Substantia nigra (tissue), 51 donors: ENCODE measurements at places on chromosomes 13 and 19.
A peak's percentile ranks its signal among the peaks of the same experiment; 100 is the strongest.

DNA sequence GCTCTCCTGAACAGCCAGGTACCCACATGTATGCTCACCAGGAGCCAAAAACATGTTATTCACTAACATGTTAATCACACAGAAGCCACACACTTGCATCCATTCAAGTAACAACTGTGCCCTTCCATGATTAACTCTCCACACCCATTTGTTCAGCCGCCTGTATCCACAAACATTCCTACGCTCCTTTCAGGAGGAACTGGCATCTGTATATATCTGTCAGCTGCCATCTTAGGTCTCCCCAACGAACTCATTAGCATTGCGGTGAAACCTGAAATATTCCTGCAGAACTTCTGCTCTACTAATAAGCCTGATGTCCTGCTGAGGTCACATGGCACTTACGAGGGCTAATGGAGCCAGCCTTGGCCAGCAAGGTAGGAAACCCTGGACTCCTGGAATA is 33.0 kb downstream of the OLFM2 start:
- DNase-seq: no peak

- DNase-seq: no peak
Measured at GRCh38 chr19:38632476-38633213, 13.7 kb downstream of the EIF3K start.

GRCh38 chr19:30227661-30228112 is 144.5 kb upstream of the ZNF536 start:
- peak; percentile 62 for DNase-seq

- no peak for DNase-seq
Measured at GRCh38 chr19:6067975-6068374, 42.3 kb downstream of the RFX2 start.

- DNase-seq: no peak
Measured at GRCh38 chr13:28147495-28147894, 9.2 kb downstream of the PAN3 start.

DNA sequence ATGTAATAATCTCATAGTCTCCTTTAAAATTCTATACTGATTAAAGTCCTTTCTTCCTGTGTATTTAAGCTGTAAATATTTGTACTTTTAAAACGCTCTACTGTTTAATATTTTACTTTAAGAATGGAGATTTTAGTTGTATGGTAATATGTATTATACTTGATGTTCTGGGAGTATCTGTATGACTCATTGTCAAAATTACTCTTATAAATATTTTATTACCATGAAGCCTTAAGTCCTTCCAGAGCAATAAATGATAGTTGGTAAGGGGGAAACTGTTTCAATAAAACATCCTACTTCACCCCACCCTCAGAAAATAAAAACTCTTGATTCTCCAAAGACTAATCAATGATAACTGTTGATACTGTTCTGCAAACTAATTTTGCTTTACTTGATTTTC is 6.4 kb downstream of the PCDH9 start:
- DNase-seq: no peak

DNA sequence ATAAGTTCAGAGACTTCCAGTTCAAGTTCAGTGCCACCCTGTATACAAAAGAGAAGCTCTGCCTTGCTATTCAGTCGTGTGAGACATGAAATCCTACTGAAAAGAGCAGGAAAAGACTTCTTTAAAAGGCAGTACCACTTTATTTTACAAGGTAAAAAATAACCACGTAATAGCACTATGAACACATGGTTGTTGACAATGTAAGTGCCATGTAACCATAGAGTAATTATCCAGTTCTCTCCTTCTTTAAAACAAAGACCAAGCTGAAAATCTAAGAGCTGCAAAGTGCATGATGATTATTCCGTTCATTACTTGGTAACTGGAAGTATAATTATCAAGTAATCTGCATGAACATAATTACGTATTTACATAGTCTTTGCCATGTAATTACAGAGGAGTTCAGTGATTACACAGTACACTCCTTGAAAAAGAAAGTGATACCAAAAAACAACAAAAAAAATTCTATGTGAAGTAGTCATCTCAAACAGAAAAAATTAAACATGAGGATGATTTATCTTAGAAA is 288.7 kb downstream of the EFNB2 start:
- no peak for DNase-seq

- no peak for DNase-seq
Measured at GRCh38 chr13:59846845-59847620, 316.7 kb downstream of the DIAPH3 start.

GRCh38 chr13:44969551-44970484 is 19.5 kb downstream of the NUFIP1 start:
- DNase-seq: no peak

- DNase-seq: no peak
Measured at GRCh38 chr13:48840366-48840765, 135.3 kb upstream of the FNDC3A start.

GRCh38 chr13:109333893-109334651 is 452.3 kb downstream of the IRS2 start:
- no peak for DNase-seq

DNA sequence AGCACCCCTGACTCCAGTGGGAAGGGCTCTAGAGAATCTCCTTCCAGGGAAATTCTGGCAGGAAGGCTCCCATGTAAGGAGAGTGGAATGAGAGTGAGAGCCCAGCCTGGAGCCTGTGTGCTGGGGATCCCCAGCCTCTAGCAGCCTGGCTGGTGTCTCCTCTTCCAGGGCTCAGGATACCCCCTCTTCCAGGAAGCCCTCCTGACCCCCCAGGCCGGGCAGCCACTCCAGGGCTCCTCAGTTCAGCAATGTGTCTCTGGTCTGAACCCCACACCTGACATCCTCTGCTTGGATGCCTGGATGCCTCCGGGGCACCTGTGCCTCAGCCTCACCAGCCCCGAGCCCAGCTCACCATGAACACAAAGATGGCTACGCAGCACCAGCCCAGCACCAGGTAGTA is 3.0 kb downstream of the C19orf33 start:
- DNase-seq: no peak

DNA sequence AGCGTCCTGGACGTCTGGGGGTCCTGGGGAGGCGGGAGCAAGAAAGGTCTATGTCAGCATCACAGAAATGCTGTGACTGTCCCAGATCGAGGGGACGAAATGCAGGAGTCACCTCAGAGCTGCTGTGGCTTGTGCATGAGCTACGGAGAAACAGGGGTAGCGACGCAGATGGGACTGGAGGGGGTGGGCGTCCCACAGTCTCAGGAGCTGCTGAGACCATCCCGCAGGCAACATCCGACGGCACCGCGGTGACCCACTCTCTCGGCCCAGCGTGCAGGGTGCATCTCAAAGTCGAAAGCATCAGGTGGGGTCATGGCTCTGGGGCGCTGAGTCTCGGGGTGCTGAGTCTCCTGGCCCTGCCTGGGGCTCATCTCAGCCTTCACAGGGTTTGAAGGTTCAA is 37.4 kb upstream of the C13orf46 start:
- DNase-seq: no peak

GRCh38 chr13:100184095-100184494 is 95.2 kb downstream of the PCCA start:
- no peak for DNase-seq

GRCh38 chr13:113140677-113141600 is 17.5 kb upstream of the PROZ start:
- DNase-seq: no peak

- DNase-seq: no peak
Measured at GRCh38 chr13:43983373-43983772, 103.7 kb downstream of the LACC1 start.

DNA sequence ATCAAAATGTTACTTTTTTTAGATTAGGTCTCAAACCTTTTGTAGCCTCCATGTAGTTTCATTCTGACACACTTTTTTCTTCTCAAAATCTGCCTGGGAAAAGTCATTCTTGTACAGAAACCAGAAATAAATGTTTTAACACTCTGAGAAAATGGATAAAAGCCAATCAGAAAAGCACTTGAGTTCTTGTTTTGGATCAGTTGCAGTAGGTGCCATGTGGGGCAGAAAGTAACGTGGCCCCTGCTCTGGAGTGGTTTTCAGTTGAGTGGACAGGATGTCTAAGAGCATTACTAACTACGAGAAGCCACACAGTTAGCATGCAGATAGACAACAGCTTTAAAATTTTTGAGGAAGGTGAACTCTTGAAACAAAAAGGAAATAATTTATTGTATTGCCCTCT is 19.1 kb downstream of the GPR183 start:
- no peak for DNase-seq

DNA sequence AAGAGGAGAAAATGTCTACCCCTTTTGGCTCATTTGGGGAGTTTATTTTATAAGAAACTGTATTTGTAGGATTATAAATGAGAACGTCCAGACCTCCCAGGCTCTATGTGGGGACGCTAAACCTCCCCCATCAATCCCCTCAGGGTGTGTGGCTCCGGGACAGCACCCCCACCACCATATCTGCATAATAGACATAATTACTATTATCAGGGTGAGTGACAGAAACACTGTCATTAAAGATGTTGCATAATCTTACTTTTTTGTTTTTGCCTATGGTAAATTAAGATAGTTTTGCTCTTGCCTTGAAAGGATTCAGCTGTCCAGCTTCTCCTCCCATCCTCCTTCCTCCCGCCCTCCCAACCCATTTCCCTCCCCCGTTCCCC is 93.3 kb downstream of the NUFIP1 start:
- DNase-seq: no peak

DNA sequence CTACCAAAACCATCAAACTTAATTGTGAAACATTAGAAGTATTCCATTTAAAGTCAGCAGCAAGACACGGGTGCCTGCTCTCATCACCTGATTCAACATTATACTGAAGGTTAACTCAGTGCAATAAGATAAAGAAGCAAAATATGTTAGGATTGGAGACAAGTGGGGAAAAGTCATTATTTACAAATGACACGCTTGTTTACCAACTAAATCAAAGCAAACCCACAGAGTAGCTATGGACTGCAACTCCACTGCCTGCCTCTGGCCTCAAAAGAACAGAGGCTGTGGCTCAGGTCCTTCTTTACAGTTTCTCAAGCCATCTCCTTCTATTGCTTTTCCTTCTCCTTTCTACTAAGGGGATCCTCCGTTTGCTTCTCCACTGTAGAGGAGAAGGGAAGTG is 21.0 kb upstream of the ATP12A start:
- DNase-seq: no peak

DNA sequence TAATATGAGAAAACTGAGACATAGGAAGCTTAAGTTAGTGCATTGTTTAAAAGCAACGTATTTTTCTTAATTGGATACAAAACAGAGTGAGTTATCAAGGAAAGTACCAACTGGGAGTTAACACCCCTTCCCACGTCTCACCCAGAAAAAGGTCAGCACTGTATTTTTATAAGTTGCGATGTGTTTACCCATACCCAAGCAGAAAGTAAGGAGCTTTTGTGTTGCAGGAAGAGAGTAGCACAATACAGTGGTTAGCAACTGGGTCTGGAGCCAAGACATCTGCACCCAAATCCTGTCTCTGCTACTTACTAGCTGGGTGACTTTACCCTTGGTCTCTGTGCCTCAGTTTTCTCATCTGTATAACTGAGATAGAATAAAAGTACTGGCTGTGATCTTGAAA is 34.3 kb downstream of the FAM216B start:
- DNase-seq: no peak

DNA sequence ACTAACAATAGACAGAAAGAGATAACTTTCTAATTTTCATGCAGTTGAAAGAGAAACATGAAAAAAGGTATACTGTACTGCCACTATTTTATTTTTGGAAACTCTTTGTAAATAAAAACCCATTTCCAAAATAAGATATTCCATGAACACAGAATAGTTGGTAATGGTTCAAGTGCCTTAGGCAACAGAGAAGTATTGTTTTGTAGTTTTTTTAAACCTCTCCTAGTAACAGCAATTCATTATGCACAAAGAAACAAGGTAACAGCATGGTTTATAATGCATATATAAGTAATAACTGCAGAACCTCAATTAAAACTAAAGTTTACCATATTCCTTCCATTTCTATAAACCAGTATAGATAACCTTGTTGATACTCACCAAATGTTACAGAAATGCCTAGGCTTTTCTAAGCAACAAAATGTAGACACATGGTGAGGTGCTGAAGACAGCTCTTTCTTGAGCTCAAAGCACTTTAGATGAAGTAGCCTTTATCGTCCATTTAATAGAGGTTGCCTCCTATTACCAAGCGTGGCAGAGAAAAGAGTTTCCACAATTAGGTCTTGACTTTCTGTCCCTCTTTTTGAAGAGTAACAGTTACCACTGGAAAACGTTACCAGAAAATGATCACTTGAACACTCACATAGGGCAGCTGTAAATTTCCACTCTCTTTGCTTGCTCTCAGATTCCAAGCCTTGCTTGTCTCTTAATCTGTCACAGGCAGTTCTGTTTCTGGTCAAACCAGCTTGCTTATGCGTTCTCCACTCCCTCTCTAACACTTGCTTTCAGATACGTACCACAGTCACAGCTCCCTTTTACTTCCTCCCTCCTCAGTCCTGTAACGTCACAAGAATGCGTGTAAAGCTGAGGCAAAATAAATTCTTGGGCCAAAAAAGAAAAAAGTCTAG is 42.9 kb downstream of the CAB39L start:
- DNase-seq: no peak

GRCh38 chr19:44653977-44654774 is 10.5 kb downstream of the PVR start:
- DNase-seq: peak; percentile 17

GRCh38 chr13:89748716-89749115 is 1598.8 kb upstream of the MIR17HG start:
- no peak for DNase-seq

DNA sequence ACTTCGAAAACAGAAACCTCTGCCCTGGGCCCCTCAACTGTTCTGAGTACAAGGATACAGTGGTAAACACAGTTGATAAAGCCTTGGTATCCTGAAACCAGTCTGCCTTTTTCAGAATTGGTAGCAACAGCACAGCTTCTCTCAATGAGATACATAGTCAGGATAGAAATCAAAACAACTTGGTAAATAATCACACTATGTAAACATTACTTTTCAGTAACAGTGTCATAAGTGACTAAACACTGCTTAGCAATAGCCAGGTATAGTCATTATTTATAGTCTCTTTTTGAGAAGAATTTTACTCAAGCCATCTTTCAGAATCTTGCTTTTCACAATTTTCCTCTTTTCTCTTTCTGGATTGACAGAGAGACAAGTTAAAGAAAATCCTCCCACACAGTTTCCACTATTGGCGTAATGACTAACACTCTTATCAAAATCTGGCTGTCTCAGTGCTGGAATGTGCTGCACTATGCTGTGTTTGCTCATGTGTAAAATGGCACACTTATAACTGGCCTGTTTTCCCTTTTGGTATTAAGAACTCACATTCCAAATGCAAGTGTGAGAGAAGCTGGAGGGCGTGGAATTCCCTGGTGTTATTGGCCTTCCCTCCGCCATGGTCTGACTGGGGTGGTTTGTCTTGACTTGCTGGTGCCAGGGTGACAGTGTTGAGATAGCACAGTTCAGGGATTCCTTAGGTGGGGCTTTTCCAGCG is 368.8 kb downstream of the TDRD3 start:
- no peak for DNase-seq

DNA sequence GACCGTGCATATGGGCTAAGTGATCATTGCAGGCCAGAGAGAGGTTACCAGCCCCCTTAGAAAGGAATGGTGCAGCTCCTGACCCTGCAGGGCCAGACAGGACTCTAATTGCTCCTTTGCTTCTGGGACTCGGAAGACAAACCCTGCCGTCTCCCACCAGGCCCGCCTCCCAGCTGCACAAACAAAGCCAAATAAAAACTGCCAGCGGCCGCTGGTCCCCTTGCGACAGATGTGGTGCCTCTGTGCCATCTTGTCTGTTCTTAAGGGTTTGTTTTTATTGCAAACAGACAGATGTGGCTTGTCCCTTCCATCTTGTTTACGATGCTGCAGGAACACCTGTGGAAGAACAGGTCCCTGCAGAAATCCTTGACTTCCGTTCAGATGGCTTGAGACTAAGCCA is 434.4 kb upstream of the TSHZ3 start:
- no peak for DNase-seq

- no peak for DNase-seq
Measured at GRCh38 chr13:101301053-101301452, 115.3 kb downstream of the NALCN start.

GRCh38 chr19:952680-953444 is 27.0 kb downstream of the ARID3A start:
- DNase-seq: no peak
